ENCODE measurements at places on chromosomes 6 and 20. TPM values are rescaled to one million over a fixed set of nuclear protein-coding genes. Genes with fewer than 3 reads are reported as not detected.

- DNase-seq = peak; percentile 12
- H3K27ac ChIP-seq = peak overlapping the region; percentile 39
- peaks cover 18% of the 10 kb centered on the region for H3K27me3 ChIP-seq
These were observed 79.9 kb upstream of the NAA20 start for GRCh38 chr20:19937218-19937617.

SIRPA gene
- not detected for polyA plus RNA-seq

- no peaks in the 10 kb centered on the region for H3K36me3 ChIP-seq
- DNase-seq = no peak
- H3K27me3 ChIP-seq = peaks cover 29% of the 10 kb centered on the region
- no peak overlapping the region for H3K27ac ChIP-seq
- H3K4me1 ChIP-seq = peaks cover 12% of the 10 kb centered on the region
These were observed 2.2 kb upstream of the GRM4 start for GRCh38 chr6:34147906-34148630.

- no peak for DNase-seq
- no peak overlapping the region for H3K4me3 ChIP-seq
- no peak overlapping the region for H3K27ac ChIP-seq
- H3K36me3 ChIP-seq = no peaks in the 10 kb centered on the region
- no peaks in the 10 kb centered on the region for H3K4me1 ChIP-seq
- H3K27me3 ChIP-seq = peaks cover 1% of the 10 kb centered on the region
These were observed 1.5 kb upstream of the GRIK2 start for GRCh38 chr6:101391772-101392585.

BPIFB4 gene
- not detected for polyA plus RNA-seq

- peak; percentile 14 for DNase-seq
These were observed 13.9 kb upstream of the KLHL31 start for GRCh38 chr6:53679446-53679933.

SLC22A2 gene
- not detected for polyA plus RNA-seq

DNA sequence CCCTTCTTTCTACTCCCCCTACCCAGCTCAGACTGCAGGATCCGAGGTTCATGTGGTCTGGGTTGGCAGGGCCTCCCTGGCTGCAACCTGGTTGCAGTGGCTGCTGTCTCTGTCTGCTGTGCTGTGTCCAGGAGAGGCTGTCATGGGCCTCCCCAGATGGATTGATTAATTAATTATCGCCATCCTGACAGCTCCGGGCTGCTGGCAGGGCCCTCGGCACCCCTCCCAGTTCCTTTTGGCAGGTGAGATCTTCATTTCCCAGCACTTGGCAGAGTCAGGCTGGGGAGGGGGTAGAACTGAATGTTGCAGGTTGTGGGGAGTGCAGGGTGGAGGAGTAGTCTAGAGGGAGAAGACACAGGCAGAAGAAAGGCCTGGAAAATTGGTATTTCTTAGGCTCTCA lies 56.7 kb upstream of the ZFAND3 start:
- H3K36me3 ChIP-seq = no peaks in the 10 kb centered on the region
- DNase-seq = no peak
- H3K4me3 ChIP-seq = no peak overlapping the region
- peaks cover 2% of the 10 kb centered on the region for H3K27me3 ChIP-seq
- H3K4me1 ChIP-seq = no peaks in the 10 kb centered on the region
- H3K27ac ChIP-seq = no peak overlapping the region

- H3K4me3 ChIP-seq = no peak overlapping the region
- DNase-seq = no peak
- H3K27me3 ChIP-seq = no peaks in the 10 kb centered on the region
- no peaks in the 10 kb centered on the region for H3K4me1 ChIP-seq
- peaks cover 3% of the 10 kb centered on the region for H3K36me3 ChIP-seq
- no peak overlapping the region for H3K27ac ChIP-seq
These were observed 36.0 kb downstream of the TAF8 start for GRCh38 chr6:42086046-42087035.

DNA sequence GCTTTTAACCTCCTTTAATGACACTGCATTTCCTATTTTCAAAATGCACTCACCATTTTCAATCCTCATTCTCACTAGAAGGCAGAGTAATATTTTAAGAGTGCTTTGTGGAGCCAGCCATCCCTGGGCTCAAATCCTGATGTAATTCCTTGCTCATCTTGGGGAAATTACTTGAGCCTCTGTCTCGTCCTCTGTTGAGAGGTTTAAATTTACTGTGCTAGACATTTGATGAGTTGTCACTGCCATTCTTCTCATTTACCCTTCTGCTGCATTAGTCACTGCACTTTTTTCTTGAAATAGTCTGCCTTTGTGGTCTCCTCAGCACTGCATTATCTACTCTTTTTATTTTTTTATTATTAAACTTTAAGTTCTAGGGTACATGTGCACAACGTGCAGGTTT lies 150.0 kb upstream of the HDDC2 start:
- H3K27me3 ChIP-seq = peaks cover 4% of the 10 kb centered on the region
- H3K27ac ChIP-seq = no peak overlapping the region
- DNase-seq = no peak
- H3K36me3 ChIP-seq = no peaks in the 10 kb centered on the region

GRCh38 chr6:122042960-122043735 lies 356.3 kb upstream of the HSF2 start:
- peaks cover 22% of the 10 kb centered on the region for H3K4me1 ChIP-seq
- H3K27me3 ChIP-seq = no peaks in the 10 kb centered on the region
- H3K4me3 ChIP-seq = peak overlapping the region; percentile 57
- DNase-seq = peak; percentile 17
- H3K27ac ChIP-seq = no peak overlapping the region
